ENCODE measurements at places on chromosomes 13 and 19.

- peak; percentile 47 for DNase-seq
Measured at GRCh38 chr19:1847684-1848398, 442 bp downstream of the REXO1 start.

- DNase-seq, result no peak
Measured at GRCh38 chr13:50537029-50537428, 306.5 kb downstream of the DLEU7 start.

DNA sequence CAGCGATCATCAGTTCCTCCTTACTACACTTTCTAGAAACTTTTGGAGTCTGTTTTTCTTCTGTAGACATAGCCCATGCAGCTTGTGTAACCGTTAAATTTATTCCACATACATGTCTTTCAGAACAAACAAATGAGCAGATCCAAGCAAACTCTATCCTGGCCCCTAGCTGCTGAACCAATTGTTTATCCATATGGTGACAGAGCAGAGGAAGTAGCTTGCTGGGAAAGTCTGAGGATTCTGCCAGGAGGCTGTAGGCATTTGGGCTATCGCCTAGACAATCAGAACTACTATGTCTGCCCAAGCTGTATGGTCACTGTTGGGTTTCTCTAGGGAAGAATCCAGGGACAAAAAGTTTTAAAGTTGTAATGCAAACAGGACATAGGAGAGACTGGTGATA lies 343.7 kb downstream of the SPRY2 start:
- DNase-seq, result no peak

- DNase-seq, result no peak
Measured at GRCh38 chr19:21314676-21315075, 14.5 kb downstream of the ZNF708 start.

DNA sequence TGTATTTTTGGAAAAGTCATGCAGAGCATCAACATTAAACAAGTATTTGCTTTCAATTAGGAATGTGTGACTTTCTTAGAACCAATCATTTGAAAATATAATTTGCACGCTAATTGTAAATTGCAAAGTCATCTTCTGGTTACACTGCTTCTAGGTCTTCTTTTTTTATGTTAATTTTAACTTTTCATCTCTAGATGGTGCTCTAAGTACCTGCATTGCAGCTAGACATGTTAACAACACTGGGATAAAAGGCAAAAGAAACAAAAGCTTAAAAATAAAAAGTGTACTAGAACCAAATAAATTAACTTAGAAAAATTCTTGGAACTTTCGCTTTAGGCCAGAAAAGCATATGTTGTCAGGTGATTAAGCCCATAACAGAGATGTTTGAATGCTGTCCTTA lies 2758.2 kb downstream of the PCDH9 start:
- DNase-seq, result no peak

DNA sequence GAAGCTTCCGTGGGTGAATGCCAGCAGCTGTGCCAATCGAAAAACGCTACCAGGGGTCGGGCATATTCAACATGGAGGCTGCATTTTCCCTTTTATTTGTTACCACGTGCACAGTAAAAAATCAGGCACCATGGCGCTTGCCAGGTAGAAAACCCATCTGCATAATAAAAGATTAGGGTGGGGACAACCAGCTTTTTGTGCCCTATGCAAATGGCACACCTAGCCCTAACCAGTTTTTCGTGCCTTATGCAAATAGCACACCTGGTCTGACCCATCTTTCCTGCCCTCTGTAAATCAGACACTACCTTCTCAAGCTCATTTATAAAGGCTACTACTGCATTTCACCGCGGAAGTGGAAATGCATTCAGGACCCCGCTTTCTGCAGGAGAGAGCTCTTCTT lies 62.1 kb upstream of the FREM2 start:
- DNase-seq, result no peak

- no peak for DNase-seq
Measured at GRCh38 chr19:57192077-57192420, 749 bp downstream of the ZNF264 start.

- peak; percentile 60 for DNase-seq
Measured at GRCh38 chr13:74062933-74063332, 71.3 kb downstream of the KLF12 start.

DNA sequence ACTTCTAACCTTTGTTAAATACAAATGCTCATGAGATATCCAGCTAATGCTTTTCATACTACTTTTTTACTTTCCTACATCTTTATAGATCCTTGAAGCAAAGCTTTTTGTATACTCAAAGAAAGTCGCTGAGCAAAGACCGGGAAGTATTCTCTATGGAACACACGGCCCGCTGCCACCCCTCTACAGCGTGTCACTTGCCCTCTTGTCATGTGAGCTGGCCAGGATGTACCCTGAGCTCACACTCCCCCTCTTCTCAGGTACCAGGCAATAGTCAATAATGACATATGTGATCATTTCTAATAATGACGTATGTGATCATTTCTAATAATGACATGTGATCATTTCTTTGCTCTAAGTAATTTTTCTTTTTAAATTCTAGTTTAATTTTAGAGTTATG lies 112.9 kb downstream of the ZAR1L start:
- no peak for DNase-seq

GRCh38 chr19:3765121-3765520 lies 2.6 kb downstream of the MRPL54 start:
- no peak for DNase-seq

- no peak for DNase-seq
Measured at GRCh38 chr19:40575326-40575725, 1.3 kb upstream of the SHKBP1 start.

Data from activated CD4-positive, alpha-beta memory T cell treated with anti-CD3 and anti-CD28 coated beads, Interleukin-2, amount 10 ng/mL, durations not matched to agents 7 days and 5 days (primary cell).